ENCODE measurements at places on chromosomes 5 and 9. TPM values are rescaled to one million over a fixed set of nuclear protein-coding genes. Genes with fewer than 3 reads are reported as not detected.

The MYORG gene
- total RNA-seq: 30.6 TPM

The SYNPO gene
- total RNA-seq: 183 TPM

The SPINK7 gene
- total RNA-seq: not detected

The SPINK5 gene
- 0.23 TPM for total RNA-seq

The GPR151 gene
- total RNA-seq: not detected

The GLRA1 gene
- not detected for total RNA-seq

DNA sequence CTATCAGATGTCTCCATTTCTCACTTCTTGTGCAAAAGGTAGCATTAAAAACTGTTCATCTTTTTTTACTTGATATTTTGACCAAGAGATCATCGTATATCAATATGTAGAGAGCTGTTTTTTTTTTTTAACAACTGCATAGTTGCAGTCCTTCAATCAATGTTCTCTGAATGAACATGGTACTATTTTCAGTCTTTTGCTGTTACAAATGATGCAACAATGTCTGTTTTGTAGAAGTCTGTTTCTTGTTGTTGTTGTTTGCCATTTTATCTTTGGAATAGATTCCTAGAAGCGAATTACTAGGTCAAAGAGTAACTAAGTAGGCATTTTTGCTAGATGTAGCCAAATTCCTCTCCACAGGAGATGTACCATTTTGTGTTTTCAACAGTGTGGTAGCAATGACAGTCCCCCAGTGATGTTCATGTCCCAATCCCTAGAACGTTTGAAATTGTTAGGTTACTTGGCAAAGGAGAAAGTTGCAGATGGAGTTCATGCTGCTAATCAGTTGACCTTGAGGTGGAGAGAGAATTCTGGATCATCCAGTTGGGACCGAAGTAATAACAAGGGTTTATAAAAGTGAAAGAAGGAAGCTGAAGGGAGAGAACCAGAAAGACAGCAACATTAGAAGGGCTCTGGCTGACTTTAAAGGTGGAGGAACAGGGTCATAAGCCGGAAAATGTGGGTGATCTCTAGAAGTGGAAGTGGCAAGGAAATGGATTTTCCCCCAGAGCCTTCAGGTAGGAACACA lies 6.3 kb downstream of the MTREX start:
- DNase-seq: no peak

GRCh38 chr5:139738193-139739149 lies 57.1 kb upstream of the PSD2 start:
- DNase-seq: no peak

DNA sequence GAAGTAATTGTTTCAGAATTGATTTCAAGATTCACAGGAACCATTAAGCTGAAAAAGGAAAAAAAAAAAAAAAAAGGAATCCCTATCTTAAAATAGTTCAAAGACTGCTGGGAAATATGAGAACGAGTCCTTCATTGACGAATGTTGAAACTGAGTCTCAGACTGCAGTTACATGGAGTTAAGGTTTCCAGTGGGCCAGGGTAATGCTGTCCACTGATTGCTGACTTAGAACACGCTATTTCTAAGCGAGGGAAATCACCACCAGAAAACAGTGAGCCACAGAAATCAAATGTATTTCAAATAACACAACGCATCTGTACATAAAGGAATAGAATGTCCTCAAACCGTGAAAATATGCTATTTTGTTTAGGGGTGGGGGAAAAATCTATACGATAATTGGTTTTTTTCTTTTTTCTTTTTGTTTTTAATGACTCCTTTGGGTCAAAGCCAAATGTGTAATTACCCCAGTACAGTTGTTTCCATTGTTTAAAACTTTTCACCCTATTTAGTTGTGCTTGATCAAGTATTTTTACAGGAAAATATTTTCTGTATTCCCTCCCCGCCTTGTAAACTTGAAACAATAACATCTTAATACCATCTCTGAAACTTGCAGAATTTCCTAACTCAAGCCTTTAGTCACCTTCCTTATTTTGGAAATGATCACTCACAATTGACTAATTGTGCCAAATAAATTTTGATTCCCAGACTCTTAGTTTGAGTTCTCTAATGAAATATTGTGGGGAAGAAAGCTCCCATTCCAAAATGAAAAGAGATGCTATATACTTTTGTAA lies 208.3 kb downstream of the MCTP1 start:
- no peak for DNase-seq

GRCh38 chr9:134992755-134993124 lies 75.0 kb upstream of the FCN1 start:
- peak; percentile 75 for DNase-seq

DNA sequence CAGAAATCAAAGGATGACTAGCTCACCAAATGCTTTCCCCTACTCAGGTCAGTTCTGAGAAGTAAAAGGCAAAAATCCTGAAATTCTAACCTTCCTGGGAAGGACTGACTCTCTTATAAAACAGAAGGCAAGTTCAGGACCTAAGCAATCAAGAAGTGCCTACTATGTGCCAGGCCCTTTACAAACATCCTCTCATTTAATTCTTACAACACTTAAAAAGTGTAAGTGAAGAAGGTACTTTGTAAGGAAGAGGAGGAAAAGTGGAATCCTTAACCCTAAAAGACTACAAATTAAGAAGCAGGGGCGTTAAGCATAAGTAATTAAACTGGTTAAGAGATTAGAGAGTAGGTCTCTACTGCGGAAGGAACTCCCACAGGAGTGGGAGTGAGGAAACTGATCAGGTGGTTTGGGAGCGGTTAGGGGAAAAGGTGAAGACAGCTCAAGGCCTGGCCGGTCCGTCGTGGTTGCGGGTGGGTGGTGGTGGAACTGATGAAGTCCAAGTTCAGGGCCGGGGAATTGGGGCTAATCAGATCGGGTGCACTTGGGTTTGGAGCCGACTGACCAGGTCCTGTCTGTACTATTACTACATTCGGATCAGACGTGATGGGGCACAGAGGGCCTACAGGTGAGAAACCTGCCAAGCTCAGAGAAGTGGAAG lies 839 bp downstream of the MED27 start:
- DNase-seq: no peak

DNA sequence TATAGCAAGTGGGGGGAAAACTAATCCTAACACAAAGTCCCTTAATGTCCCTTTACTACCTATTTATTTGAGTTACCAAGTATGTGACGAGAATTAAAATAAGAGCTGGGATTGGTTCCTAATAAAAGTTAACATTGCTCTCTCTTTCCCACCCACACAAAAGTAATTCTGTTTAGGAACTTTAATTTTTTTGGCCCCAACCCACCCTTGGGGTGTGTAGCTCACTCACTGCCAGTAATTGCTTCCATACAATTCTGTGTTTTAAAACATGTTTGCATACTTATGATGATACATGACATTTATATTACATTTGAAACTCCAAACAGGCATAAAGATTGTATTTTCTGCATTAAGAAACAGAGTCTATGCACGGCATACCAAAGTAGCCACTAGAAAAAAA lies 106.5 kb downstream of the BNC2 start:
- no peak for DNase-seq

- DNase-seq: no peak
These were observed 14.2 kb upstream of the PHF2 start for GRCh38 chr9:93562157-93562556.

DNA sequence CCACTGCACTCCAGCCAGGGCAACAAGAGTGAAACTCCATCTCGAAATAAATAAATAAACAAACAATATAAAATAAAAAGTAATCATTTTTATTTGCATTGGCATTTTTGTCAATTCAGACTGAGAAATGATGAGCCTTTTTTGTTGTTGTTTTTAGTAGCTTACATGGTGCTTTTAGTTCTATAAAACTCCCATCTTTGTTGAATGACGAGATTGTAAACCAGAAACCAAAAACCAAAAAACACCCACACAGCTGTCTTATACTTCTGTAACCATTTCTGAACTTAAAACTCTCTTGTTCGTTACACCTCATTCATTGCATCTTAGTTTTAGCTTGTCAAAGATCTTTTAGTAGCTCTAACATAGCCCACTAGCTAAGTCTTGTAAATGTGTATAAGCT lies 44.7 kb downstream of the GGTA1 start:
- no peak for DNase-seq

GRCh38 chr5:14125262-14125661 lies 17.9 kb upstream of the TRIO start:
- DNase-seq: no peak

DNA sequence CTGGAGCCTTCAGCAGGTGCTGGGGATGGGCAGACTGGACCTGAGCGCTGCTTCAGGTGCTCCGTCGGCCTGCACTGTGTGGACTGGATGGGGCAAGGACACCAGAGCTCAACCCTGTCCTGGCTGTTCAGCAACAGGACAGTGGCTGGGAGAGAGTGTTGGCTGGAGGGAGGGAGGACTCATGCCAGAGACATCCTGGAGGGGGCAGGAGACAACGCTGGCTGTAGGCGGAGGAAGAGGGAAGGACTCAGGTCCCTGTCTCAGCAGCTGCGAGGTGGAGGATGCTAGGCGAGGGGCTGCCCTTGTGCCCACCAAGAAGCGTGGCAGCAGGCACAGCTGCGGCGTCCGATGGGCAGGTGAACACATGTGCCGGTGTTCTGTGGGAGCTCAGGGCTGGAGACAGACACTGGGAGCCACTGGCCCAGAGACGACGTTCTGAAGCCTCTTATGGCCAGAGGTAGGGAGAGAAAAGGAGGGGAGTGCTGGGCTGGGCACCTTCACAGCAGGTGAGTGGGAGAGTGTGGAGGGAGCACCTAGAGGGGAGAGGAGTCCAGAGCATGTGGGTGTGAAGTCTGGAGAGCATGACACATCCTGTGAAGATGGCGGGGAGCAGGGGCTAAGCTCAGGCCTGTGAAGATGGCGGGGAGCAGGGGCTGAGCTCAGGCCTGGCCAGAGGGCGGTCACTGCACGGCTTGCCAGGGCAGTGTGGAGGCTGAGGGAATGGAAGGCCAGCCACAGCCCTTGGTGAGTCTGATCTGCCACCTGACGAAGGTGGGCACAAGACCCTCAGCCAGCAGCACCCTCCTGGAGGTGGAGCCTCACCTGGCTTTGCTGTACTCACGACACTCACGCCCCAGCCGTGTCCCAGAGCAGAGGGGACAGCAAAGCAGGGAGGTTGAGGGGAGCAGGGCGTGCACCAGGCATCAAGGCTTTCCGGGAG lies 79.1 kb upstream of the FCN1 start:
- DNase-seq: peak; percentile 73

GRCh38 chr5:55636683-55637082 lies 75.4 kb downstream of the SLC38A9 start:
- no peak for DNase-seq

DNA sequence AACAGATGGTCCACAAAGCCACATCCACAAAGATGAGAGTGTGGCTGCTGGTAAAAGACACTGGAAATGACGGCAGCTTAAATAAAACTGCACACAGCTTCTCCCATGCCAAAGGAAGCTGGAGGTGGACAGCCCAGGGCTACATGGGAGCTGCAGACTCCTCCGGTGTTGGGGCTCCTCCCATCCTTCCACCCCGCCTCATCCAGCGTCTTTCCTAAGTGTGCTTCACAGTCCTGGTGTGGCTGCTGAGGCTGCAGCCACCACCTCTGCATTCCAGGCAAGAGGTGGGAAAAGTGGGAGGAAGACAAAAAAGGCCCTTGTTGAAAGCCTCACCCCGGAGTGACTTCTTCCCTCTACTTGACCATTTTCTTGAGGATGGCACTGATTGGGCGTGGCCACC lies 37.0 kb upstream of the IRX4 start:
- no peak for DNase-seq

GRCh38 chr9:21528123-21528808 lies 46.2 kb upstream of the IFNE start:
- DNase-seq: peak; percentile 61

- no peak for DNase-seq
These were observed 659.0 kb downstream of the ANXA1 start for GRCh38 chr9:73810585-73811215.

- DNase-seq: no peak
These were observed 31.3 kb downstream of the OR2V1 start for GRCh38 chr5:181099602-181100086.

DNA sequence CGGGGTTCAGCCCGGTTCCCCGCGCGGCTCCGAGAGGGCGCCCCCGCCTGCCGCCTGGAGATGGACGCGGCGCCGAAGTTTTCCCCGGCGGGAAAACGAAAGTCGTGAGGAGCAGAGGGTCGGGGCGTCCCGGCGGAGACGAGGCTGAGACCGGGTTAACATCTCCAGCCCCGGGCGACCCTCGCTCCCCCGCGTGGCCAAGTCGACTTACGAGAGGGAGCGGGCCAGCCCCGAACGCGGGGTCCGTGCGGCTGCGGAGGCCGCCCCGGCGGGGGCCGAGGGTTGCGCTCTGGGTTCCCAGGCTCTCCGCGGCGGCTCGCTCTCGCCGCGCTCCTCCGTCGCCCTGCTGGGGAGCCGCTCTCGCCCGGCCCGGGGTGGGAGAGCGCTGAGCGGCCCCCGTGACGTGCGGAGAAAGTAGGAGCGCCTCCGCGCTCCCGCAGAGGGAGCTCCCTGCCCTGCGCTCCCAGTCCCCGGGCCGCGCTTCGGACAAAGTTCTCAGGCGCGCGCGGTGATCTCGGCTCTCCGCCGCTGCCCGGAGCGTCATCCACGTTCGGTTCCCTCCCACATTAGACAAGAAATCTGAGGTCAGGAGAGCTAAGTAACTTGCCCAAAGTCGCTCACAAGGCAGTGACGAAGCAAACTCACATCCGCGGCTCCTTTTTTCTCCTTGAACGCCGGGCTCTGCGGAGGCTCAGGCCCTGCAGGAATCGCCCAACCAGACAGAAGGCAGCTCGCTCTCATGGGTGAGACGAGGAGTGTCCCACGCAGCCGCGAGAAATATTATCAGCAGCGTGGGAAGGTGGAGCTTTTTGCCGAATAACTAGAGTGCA lies 1.2 kb upstream of the GCNT4 start:
- peak; percentile 90 for DNase-seq

- no peak for DNase-seq
These were observed 1.1 kb downstream of the ISL1 start for GRCh38 chr5:51384281-51384840.

GRCh38 chr5:120852222-120852860 lies 388.2 kb downstream of the PRR16 start:
- no peak for DNase-seq

Measured in posterior vena cava (tissue), 2 donors.